ENCODE measurements at places on chromosomes 12 and 14.

GRCh38 chr12:12582193-12582881 lies 19.7 kb upstream of the DUSP16 start:
- no peak for DNase-seq

- DNase-seq = no peak
These were observed 644.0 kb downstream of the DIO2 start for GRCh38 chr14:79567306-79567705.

DNA sequence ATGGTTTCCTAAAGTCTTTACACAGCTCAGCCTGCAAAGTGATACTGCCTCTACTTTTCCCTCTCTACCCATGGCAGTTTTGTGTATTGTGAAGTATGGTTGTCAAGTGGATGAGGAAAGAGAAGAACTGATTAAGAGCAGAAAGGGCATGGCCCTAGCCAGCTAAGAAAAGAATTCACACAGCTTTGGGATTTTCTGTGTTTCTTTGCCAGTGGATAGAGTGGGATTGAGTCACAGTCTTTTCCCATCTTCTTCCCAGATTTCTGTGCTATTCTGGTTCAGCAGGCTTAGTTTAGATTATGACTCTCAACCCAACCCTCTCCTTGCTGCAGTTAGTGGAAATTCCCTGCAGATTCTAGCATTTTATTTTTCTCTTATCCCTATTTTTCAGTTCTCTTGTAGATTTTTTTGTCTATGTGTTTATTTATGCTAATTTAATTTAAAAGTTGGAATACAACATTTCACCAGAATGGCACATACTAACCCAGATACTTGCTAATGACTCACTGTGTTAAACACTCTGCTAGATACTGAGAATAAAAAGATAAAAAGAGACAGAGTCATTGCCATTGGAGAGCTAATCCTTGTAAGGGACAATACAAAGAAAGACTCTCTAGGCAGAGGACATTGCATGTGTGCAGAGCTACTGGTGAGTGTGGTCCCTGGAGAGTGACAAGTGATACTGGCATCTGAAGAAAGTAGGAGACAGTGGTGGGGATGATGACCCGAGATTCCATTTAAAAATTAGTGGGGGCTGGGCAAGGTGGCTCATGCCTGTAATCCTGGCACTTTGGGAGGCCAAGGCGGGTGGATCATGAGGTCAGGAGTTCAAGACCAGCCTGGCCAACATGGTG lies 106.3 kb downstream of the ST8SIA1 start:
- DNase-seq = no peak

- DNase-seq = no peak
These were observed 64.8 kb upstream of the CMKLR1 start for GRCh38 chr12:108403952-108404351.

DNA sequence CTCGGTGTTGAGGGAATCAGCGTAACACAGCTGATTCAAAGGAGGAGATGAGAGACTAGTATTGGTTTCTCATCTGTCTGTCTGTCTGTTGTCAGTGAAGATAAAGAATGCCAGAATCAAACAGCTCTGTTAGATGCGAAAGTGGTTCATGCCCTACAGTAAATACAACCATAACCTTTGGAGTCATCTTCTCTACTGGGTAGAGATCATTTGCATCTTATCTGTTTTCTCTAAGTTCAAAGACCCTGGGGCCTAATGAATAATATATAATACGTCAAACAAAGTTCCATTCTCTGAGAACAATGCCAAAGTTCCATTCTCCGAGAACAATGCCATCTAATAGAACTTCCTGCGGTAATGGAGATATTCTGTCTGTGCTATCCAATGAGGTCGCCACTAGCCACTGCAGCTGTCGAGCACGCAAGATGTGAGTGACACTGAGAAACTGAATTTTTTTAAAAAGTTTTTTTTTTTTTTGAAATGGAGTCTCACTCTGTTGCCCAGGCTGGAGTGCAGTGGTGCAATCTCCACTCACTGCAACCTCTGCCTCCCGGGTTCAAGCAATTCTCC lies 6.6 kb downstream of the IL31 start:
- DNase-seq = no peak

All from NCI-H1930 (cell line).